ENCODE measurements at places on chromosomes 5 and 9.

DNA sequence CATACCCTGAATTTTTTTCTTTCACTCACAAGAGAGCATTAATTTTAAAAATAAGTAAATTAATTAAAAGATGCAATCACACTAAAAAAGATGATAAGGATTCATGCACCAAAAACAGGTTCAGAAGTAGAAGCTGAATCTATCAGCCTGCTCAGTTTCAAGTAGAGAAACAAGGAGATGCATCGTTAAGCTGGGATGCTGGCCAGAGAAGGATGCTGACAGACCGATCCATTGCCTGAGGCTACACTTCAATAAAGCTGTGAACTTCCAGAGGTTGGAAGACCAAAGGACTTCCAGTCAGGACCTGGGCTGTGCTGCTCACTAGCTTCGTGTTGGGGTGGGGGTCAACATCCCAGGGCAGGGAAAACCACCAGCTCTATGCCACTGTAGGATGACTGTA, 457.7 kb downstream of the EFNA5 start:
- no peak for DNase-seq

- DNase-seq, result no peak
Measured at GRCh38 chr5:11928909-11929308, 24.7 kb upstream of the CTNND2 start.

GRCh38 chr9:13805546-13805945, 508.4 kb downstream of the NFIB start:
- no peak for DNase-seq

- DNase-seq, result no peak
Measured at GRCh38 chr5:18745042-18745987, 1111.1 kb downstream of the TAF11L14 start.

GRCh38 chr5:73633060-73633459, 7.1 kb downstream of the ARHGEF28 start:
- DNase-seq, result no peak

GRCh38 chr5:53578854-53579253, 18.4 kb downstream of the NDUFS4 start:
- no peak for DNase-seq

DNA sequence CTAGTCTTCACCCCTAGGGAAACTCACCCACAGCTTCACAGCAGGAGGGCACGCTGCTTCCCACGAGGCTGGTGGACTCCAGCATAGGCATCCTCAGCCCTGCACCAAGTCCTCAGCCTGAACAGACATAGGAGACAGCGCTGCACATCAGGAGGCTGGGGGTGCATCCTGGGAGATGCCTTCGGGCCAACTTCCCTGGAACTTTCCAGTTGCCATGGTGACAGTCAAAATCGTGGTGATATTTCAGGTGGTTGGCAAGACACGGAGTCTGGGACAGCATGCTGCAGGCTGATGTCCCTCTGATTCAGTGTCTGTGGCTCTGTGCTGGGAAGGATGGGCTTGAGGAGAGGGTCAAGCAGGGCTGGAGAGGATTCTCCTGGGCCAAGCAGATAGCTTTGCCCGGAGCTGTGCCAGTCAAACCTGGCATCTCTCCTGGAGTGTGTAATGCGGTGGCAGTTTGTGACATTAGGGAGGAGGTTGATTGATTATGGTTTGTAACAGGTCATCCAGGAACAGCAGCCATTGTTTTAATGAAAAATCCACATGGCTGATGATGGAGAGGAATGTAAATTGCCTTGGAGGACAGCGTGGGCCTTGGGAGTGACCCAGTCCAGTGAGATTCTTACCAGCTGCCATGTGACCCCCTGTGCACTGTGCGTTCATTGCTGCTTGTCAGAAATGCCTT, 35.6 kb upstream of the SEMA4D start:
- no peak for DNase-seq

GRCh38 chr5:125109293-125109692, 362.9 kb upstream of the ZNF608 start:
- no peak for DNase-seq

GRCh38 chr9:5596173-5596572, 32.7 kb upstream of the RIC1 start:
- no peak for DNase-seq

GRCh38 chr9:114722937-114723620, 41.1 kb upstream of the TEX48 start:
- no peak for DNase-seq

GRCh38 chr5:155728857-155729683, 597.9 kb upstream of the SGCD start:
- no peak for DNase-seq

DNA sequence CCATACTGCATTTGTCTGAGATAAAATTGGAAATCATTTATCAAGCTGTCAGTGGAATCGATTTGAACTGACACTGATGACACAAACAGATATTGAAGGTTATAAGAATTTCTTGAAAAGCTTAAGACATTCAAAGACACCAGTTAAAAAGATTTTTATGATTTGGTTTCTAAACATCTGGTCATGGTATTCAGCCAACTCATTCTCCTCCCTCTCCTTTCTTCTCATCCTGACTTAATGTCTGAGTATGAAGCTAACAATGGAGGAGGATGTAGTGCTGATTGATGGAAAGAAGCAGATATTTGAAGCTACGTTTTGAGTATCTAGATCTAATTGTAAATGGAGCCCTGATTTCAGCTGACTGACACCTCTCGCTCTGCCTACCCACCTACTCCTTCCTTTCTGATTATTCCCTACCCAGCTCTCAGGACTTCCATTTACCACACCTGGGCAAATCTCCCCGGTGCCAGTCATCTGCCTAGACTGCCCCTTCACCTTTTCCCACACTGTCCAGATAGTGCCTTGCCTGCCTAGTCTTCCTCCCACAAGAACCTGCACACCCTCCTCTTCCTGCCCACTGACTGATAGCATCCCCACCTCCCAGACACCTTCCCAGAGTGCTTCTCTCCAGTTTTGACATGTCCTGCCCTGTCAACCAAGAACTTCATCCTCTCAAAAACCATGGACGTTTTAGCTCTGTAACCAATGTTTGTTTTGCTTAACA, 20.7 kb upstream of the LIFR start:
- DNase-seq, result no peak

- DNase-seq, result no peak
Measured at GRCh38 chr5:6403416-6403815, 25.1 kb upstream of the MED10 start.

GRCh38 chr5:118121258-118121657, 867.1 kb downstream of the DTWD2 start:
- no peak for DNase-seq

- DNase-seq, result no peak
Measured at GRCh38 chr9:121772600-121773285, 121.3 kb downstream of the DAB2IP start.

DNA sequence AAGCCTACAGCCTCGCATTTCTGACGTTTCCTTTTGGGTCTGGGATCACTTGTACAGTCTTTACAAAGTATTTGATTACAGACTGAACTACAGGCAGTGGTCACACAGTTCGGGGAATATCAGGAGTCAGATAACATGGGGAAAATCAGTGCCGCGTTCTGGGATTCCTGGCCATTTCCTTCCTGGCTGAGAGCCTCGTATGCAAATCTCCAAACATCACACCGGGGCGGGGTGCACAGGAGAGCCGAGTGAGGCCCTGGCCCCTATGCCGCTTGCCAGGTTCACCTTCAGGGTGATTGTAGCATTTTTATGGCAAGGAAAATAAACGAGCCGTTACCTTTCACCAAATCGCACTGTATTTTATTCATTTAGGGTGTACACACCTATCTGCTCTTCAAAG, 29.6 kb upstream of the SLC9A3 start:
- DNase-seq, result no peak

GRCh38 chr9:18888290-18888689, 144.7 kb downstream of the SAXO1 start:
- DNase-seq, result no peak

DNA sequence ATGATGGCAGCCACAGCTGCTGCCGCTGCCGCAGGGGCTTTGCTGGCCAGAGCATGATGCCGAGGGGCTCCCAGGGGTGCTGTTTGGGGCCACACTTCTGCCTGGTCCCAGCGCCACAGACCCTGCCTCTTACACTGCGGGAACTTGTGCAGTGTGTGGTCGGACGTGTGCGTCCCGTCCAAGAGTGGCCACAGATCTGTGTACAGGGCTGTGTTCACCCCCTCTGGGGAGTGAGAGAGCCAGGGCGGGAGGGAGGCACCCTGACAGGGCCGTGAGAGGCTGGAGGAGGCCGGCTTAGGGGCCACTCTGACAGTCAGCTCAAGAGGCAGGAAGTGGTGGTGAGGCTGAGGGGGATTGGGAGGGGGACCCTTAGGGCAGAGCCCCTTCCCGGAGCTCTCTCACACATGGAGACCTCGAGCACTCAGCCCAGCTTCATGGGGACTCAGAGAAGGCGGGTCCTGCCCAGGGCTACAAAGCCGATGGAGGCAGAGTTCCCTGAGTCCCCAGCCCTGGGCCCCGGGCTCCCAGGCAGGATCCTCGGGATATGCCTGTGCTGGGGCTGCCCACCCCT, 13.1 kb upstream of the CARD19 start:
- no peak for DNase-seq

GRCh38 chr9:89630508-89630907, 25.7 kb downstream of the GADD45G start:
- DNase-seq, result no peak

- no peak for DNase-seq
Measured at GRCh38 chr9:129929496-129930125, 94.4 kb downstream of the USP20 start.

DNA sequence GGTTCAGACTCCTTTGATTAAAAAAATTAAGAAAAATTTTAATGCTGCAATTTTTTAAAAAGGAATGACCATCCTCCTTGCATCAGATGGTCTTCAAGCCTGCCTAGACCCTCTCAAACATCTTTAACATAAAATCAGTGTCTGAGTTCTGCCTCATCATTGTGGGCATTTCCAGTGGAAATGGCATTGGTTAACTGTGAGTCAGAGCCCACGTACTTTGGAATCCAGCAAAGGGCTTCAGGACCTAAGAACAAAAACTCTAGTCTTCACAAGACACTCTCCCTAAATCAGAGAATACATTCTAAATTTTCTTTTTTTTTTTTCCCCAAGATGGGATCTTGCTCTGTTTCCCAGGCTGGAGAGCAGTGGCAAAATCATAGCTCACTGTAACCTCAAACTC, 9.4 kb upstream of the C5orf15 start:
- DNase-seq, result no peak

DNA sequence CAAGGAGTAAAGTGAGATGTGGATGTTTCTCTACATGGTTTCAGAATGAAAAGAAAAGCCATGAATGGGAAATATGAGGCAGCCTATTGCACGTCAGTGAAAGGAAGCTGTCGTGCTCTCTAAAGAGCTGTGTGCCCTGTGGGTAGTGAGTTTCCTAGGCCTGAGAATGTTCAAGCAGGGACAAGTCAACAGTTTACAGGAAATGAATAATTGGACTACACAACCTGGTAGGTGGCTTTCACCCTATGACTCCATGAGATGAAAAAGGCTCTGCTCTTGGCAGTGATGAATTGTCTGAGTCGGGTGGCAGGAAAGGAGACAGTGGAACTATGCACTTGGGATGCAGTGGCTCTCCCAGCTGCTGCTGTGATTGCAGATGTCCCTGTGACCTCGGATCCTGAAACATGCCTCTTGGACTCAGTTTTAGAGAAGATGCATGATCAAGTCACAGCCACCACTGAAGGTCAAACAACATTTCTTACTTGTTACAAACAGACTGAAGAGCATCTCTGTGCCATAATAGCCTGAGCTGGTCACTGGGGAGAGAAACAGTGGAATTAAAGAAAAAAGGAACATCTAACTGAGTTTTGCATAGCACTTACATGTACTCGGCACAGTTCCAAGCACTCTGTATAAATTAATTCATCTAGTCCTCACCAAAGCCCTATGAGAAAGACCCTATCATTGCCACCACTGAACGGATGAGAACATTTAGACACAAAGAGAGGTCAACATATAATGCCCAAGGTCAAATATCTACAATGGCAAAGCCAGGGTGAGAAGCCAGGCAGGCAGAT, 293.7 kb downstream of the SPOCK1 start:
- DNase-seq, result no peak

GRCh38 chr5:45692481-45692880, 3.7 kb downstream of the HCN1 start:
- no peak for DNase-seq

- DNase-seq, result no peak
Measured at GRCh38 chr5:121987052-121987684, 25.4 kb downstream of the SRFBP1 start.

DNA sequence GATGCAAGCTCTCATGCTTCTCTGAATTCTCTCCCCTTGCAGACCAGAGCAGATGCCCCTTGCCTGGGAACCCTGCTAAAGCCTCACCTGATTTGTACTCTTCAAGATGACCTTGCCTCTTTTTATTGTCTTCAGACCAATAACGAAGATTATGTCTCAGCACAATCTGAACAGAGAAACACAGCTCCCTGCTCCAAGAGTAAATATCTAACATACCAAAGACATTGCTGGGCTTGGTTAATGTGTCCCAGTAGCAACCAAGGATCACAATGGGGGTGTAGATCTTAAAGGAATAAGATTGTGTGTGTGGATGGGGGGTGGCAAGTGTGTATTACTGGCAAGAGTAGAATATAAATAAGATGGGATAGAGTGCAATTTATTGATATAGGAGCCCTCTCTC, 67.6 kb upstream of the LHFPL2 start:
- DNase-seq, result no peak

GRCh38 chr5:10637944-10638343, 74.1 kb downstream of the ANKRD33B start:
- no peak for DNase-seq

GRCh38 chr9:73880101-73880500, 617.0 kb upstream of the RORB start:
- no peak for DNase-seq

DNA sequence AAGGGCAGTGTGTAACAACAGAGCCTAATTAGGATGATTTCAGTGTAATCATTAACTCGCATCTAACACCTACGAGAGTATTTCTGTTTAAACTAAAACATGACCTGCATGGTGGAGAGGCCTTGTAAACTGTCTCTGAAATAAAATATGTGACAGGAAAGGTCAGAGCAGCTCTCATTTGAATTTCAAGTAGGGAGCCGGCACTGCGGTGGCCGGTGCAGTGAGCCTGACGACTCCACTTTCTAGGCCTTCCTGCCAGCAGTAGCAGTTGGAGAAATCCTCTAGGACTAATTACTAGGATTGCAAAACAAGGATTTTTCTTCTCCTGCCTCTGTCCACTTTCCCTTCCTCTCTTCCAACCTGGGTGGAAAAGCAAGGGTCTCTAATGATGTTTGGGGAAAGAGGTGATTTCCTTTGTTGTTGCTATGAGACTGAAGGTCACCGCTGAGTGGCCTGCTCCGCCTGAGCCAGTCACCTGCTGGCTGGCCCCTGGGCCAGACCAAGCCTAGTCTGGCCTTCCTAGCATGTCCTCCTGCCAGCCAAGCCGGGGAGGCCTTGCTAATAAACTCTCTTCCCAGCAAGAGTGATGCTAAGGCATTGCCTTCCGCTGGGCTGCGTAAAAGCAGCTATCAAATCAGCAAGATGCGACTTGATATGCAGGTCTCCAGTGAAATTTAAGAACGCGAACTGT, 245.7 kb downstream of the PSAT1 start:
- no peak for DNase-seq

All from activated CD8-positive, alpha-beta memory T cell treated with anti-CD3 and anti-CD28 coated beads for 4 hours (primary cell).